ENCODE measurements at places on chromosomes 6 and 20.

DNA sequence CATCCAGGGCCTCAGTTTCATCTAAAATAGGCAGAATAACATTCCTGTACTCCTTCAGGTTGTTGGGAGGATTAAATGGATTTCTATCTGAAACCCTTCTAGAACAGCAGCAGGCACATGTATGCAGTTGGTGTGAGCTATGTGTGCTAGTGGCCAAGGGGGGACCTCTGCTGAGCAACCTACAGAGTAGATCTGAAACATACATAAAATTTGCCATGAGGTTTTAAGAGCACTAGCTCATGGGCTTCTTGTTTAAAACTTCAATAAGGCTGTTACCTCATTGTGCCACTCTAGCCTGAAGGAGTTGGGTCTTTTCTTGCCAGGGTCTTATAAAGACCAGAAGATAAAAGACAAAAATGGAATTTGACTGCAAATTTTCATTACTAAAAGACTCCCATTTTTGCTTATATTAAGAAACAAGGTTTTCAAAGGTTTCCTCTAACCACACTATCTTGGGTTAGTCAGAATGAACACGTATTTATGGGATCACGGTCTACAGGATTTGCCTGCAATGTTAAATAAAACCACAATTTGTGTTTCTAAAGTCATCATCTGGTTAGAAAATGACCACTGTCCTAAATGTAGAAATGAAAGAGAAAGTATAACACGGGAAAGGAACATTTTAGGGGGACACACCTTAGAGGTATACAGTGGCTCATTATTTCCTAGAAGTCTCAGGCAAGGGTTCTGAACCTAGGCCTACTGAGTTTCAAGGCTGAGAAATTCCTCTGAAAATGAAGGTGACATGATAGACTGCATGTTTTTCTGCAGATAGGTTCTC, 144.9 kb upstream of the OLIG3 start:
- H3K27ac ChIP-seq: no peak overlapping the region
- H3K36me3 ChIP-seq: no peaks in the 10 kb centered on the region
- H3K4me3 ChIP-seq: no peak overlapping the region
- H3K4me1 ChIP-seq: peaks cover 14% of the 10 kb centered on the region
- H3K27me3 ChIP-seq: peaks cover 6% of the 10 kb centered on the region

GRCh38 chr6:47519279-47519678, 41.7 kb downstream of the CD2AP start:
- no peak overlapping the region for H3K4me3 ChIP-seq
- no peaks in the 10 kb centered on the region for H3K27me3 ChIP-seq
- no peak overlapping the region for H3K27ac ChIP-seq
- no peak for DNase-seq
- peaks cover 63% of the 10 kb centered on the region for H3K4me1 ChIP-seq

DNA sequence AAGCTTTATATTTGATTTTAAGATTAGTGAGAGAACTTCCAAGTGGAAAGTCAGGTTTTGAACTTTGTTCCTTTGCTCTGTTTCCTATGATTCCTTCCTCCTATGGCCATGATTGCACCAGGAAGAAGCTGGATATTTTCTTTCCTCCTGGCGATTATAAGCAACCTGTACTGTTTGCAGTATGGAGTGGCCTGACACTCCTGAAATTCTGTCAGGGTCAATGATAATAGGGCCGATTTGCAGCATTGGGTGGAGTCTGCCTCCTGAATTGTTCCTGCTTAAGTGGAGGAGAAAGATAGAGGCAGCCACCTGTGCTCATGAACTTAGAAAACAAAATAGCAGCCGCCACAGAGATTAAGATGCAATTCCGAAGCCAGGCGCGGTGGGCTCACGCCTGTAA, 9.8 kb upstream of the FAM217A start:
- H3K27ac ChIP-seq: no peak overlapping the region
- no peaks in the 10 kb centered on the region for H3K4me1 ChIP-seq
- no peak for DNase-seq
- no peak overlapping the region for H3K4me3 ChIP-seq
- H3K36me3 ChIP-seq: no peaks in the 10 kb centered on the region

DNA sequence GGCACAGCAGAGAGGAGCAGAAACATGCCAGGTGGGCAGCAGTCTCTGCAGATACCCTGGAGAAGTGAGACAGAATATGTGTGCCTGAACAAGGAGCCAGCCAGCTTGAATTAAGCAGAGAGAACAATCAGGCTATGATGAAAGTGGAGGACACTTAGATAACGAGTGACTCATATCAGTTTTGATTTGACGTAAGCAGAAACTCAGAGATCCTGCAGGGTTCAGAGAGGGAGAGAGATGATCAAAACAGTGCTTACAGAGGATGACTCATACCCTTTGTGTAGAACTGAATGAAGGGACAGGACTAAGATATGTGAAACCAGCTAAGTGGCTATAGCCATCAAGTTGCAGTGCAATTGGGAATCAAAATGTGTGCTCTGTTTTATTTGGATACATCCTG, 300.7 kb downstream of the TENT5A start:
- H3K4me1 ChIP-seq: no peaks in the 10 kb centered on the region
- no peak overlapping the region for H3K4me3 ChIP-seq
- H3K36me3 ChIP-seq: no peaks in the 10 kb centered on the region

DNA sequence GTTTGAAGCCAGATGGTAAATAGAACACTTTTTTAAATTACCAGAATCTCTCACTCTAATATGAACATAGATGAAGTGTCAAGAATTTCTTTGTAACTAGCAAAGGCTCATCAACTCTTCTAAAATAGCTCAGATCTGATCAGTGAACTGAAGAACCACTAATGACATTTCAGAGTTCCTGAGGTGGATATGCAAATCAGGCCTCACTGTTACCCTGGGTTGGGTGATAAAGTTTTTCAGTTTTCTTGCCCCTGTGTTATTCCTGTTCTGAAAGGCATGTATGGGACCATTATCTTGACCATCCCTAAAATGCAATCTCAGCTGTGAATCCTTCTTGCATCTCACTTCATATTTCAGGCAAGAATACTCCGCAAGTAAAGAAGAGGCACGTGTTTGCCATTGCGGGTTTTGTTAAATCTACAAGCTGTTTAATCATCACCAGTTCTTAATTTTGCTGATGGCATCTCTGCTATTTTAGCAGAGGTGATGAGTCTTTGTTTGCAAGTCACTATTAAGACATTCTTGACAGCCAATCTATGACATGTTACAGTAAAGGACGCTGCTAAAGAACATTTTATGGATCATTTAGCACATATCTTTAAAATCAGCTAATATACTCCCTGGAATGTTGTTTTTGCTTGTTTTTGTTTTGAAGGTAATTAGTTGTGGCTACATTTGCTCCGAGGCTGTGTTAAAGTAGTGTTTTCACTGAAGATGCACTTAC, 47.9 kb downstream of the KHDC1L start:
- H3K27ac ChIP-seq: no peak overlapping the region
- no peaks in the 10 kb centered on the region for H3K36me3 ChIP-seq
- no peak overlapping the region for H3K4me3 ChIP-seq
- H3K27me3 ChIP-seq: no peaks in the 10 kb centered on the region
- peaks cover 6% of the 10 kb centered on the region for H3K4me1 ChIP-seq

DNA sequence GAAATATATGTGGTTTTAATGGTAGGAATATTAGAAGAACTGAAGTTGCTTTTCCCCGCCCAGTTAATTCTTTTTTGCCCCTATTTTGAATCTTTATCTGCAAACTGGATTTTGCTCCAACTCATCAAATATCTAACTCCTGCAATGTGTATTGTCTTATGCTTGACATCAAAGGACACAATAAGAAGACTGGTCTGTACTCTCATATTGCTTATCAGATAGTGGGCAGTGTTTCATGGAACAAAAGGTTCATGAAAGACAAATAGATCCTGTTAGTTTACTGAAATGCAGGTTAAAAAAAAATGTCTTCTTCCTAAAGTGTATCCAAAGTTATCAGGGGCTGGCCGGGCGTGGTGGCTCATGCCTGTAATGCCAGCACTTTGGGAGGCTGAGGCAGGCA, 27.7 kb upstream of the GTF3C6 start:
- peaks cover 6% of the 10 kb centered on the region for H3K4me1 ChIP-seq
- H3K36me3 ChIP-seq: no peaks in the 10 kb centered on the region
- DNase-seq: no peak
- no peaks in the 10 kb centered on the region for H3K27me3 ChIP-seq
- H3K27ac ChIP-seq: no peak overlapping the region

GRCh38 chr6:83594941-83595340, 82.6 kb downstream of the PRSS35 start:
- no peaks in the 10 kb centered on the region for H3K4me1 ChIP-seq
- DNase-seq: no peak
- no peak overlapping the region for H3K4me3 ChIP-seq
- H3K36me3 ChIP-seq: no peaks in the 10 kb centered on the region
- no peak overlapping the region for H3K27ac ChIP-seq

DNA sequence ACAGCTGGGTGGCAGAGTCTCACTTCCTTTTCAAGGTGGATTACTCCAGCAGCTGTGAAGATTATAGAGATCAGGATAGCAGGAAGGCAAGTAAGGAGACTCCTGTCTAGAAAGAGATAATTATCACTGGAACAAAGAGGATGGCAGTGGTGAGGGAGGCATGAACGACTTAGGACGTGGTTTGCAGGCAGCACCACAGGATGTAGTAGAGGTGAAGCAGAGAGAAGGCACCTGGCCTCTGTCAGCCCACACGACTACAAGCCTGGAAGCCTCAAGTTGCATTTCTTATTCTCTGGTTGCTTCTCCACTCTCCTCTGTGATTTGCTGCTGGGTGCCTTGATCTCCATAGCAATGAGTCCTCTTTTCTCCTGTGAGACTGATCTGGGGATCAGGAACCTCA, 62.7 kb downstream of the TSHZ2 start:
- H3K27me3 ChIP-seq: no peaks in the 10 kb centered on the region
- H3K36me3 ChIP-seq: peaks cover 8% of the 10 kb centered on the region
- DNase-seq: no peak
- H3K4me1 ChIP-seq: peaks cover 39% of the 10 kb centered on the region
- no peak overlapping the region for H3K4me3 ChIP-seq

DNA sequence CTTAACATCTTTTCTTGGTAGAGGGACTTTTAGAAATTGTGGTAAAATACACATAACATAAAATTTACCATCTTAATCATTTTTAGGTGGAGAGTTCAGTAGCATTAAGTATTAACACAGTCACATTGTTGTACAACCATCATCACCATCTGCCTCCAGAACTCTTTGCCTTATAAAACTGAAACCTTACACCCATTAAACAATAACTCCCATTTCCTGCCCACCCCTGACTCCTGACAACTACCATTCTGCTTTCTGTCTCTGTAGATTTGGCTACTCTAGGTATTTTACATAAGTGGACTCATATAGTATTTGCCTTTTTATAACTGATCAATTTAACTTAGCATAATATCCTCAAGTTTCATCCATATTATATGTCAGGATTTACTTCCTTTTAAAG, 88.7 kb downstream of the ZHX3 start:
- H3K36me3 ChIP-seq: no peaks in the 10 kb centered on the region
- no peak overlapping the region for H3K4me3 ChIP-seq
- no peak for DNase-seq

- no peaks in the 10 kb centered on the region for H3K27me3 ChIP-seq
- H3K4me3 ChIP-seq: no peak overlapping the region
- peaks cover 5% of the 10 kb centered on the region for H3K4me1 ChIP-seq
- no peaks in the 10 kb centered on the region for H3K36me3 ChIP-seq
Observed at GRCh38 chr6:113763311-113763766, 93.8 kb upstream of the MARCKS start.

DNA sequence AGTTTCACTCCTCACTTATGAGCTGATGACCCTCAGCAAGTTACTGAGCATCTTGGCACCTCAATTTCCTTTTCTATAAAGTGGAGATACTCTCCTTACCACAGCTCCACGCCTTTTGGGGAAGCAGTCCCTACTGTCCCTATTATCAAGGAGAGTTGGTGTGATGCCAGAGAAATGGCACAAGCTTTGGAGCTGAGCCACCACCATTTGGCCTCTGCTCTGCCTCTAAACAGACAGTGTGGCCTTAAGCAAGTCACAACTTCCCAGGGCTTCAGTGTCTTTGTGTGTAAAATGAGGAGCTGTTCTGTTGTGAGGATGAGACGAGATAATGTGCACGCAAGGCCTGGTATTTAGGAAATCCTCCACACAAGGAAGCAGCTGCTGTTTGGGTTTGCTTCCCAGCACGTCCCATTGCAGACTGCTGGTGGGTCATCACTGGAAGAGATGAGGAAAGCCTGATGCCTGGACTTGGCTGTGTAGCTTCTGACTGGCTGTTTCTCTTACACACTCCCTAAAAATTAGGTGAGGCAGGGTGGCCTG, 18.5 kb downstream of the NSFL1C start:
- peaks cover 100% of the 10 kb centered on the region for H3K36me3 ChIP-seq
- no peak overlapping the region for H3K4me3 ChIP-seq
- no peak for DNase-seq
- no peaks in the 10 kb centered on the region for H3K4me1 ChIP-seq
- no peak overlapping the region for H3K27ac ChIP-seq

DNA sequence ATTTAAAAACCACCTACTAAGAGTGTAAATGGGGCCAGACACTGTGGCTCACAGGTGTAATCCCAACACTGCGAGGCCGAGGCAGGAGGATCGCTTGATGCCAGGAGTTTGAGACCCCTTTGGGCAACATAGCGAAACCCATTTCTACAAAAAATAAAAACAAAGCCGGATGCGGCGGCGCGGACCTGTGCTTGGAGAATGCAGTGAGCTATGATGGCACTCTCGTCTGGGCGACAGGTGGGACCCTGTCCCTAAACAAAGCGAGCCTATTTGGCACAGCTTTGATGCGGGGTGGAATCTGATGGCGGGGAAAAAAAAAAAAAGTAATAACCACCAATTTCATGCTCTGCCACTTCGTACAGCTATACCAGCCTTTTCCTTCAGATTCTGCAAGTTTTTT, 1.1 kb downstream of the TCP1 start:
- H3K27ac ChIP-seq: peak overlapping the region; percentile 100
- DNase-seq: peak; percentile 35
- H3K27me3 ChIP-seq: no peaks in the 10 kb centered on the region

GRCh38 chr20:60888771-60889170, 363.3 kb upstream of the CDH4 start:
- no peak overlapping the region for H3K4me3 ChIP-seq
- no peaks in the 10 kb centered on the region for H3K36me3 ChIP-seq
- H3K27me3 ChIP-seq: no peaks in the 10 kb centered on the region
- H3K27ac ChIP-seq: no peak overlapping the region

DNA sequence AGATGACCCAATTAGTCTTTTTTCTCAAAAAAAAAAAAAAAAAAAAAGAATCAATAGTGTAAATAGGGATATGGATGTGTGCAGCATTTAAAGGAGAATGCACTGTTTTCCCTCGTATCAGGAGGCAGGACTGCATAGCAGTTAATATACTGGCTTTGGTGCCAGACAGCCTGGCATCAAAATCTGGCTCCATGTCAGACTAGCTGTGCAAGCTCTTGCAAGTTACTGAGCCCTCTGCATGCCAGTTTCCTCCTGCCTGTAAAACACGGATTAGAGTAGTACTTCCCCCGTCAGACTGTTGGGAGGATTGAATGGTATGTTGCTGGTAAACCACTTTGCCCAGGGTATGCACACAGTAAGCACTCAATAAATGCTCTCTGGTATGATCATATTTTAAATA, 594.2 kb upstream of the CHD6 start:
- H3K27me3 ChIP-seq: no peaks in the 10 kb centered on the region
- DNase-seq: no peak
- no peak overlapping the region for H3K27ac ChIP-seq
- no peak overlapping the region for H3K4me3 ChIP-seq
- H3K4me1 ChIP-seq: no peaks in the 10 kb centered on the region
- no peaks in the 10 kb centered on the region for H3K36me3 ChIP-seq
